ENCODE measurements at places on chromosomes 12 and 14.

GRCh38 chr12:120064054-120064940 is 52.3 kb downstream of the RAB35 start:
- H3K4me1 ChIP-seq: no peaks in the 10 kb centered on the region
- H3K27ac ChIP-seq: peak overlapping the region; percentile 42

GRCh38 chr12:105580821-105581352 is 250.4 kb downstream of the C12orf75 start:
- no peak for DNase-seq
- no peak overlapping the region for H3K4me3 ChIP-seq
- no peak overlapping the region for H3K27ac ChIP-seq
- H3K4me1 ChIP-seq: no peaks in the 10 kb centered on the region
- no peaks in the 10 kb centered on the region for H3K27me3 ChIP-seq
- H3K36me3 ChIP-seq: no peaks in the 10 kb centered on the region

DNA sequence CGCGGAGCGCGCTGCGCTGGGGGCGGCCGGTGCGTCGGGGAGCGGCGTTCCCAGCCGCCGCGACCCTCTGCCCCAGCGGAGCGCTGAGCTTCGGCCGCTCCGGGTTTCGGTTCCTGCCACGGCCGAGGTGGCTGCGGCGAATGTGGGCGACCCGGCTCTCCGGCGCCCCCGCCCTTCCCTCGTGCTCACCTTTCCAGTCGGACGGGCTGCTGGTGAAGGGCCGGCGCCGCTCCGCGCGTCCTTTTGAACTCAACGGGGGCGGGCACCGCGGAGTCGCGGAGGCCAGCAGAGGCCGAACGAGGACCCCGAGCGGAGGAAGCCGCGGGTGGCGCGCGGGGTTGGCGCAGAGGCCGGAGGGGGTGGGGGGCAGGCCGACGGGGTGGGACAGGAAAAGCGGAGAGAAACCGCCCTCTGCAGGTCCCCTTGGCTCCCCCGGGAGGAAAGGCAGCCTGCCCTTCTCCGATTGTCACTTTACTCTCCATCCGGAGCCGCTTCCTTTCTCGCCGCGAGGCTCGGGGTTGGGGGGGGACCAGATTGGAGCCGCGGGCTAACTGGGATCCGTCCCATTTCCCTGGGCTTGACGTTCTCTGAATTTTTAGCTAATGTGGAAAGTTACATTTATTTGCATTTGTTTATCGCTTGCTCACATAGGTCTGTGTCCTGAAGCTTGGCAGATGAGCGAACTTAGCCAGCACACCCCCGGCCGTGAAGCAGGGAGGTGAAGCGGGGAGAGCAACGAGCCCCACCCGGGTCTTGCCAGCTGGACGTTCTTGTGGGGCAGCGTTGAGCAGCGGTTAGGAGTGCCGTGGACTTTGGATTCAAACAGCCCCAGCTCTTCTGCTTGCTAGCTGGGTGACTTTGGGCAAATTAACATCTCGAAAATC is at the start of gene SMAGP:
Gene SMAGP, minus strand, starts transcription at position 349 of the 884 bp plus-strand sequence. CDS start 1,137 bp downstream, outside the sequence.
- DNase-seq: peak; percentile 44
- peaks cover 26% of the 10 kb centered on the region for H3K27me3 ChIP-seq
- peak within 1 kb of the TSS; percentile 64 for H3K27ac ChIP-seq

DNA sequence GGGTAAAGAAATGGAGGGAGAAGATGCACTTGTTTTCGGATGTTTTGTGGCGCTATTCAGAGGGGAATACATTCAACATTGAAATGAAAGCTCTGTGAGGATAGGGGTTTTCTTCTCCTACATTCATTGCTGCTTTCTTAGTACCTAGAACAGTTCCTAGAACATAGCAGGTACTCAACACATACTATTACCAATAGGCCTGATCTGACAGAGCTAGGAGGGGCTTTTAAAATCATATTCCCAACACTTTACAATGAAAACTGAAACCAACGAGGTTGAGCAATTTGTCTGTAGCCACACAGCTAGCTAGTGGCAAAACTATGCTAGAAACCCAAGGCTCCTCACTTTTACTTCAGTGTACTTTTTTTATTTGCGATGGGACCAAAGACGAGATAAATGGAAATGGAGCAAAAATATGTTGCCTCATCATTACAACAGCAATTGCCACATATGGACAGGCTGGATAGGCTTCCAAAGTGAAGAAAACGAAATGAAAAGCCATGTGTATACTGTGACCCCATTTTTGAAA is 23.1 kb upstream of the IL22 start:
- H3K27me3 ChIP-seq: no peaks in the 10 kb centered on the region
- no peak overlapping the region for H3K27ac ChIP-seq
- no peaks in the 10 kb centered on the region for H3K36me3 ChIP-seq
- no peak overlapping the region for H3K4me3 ChIP-seq

DNA sequence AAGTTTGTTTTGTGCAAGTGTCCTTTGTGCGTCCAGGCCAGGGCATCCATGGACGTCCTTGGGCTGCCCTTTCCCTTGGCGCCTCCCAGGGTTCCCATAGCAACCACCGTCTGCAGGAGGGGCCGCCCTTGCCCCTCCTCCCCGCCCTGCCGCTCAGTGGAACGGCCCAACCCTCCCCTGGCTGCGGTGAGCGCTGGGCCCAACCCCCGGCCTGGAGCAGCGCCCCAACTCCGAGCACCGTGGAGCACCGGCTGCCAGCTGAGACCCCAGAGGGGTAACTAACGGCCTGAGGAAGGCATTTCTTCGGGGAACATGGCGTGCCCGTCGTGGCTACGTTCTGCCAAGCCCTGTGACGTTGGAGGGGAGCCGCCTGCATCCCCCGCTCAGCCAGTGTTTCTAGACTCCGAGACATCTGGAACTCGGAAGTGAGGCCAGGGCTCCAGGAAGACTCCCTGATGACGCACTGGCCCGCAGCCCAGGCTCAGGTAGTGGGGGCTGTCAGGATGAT is 5.3 kb upstream of the ACACB start:
- peak overlapping the region; percentile 69 for H3K27ac ChIP-seq
- H3K27me3 ChIP-seq: no peaks in the 10 kb centered on the region
- H3K4me1 ChIP-seq: peaks cover 24% of the 10 kb centered on the region
- H3K4me3 ChIP-seq: peak overlapping the region; percentile 70

DNA sequence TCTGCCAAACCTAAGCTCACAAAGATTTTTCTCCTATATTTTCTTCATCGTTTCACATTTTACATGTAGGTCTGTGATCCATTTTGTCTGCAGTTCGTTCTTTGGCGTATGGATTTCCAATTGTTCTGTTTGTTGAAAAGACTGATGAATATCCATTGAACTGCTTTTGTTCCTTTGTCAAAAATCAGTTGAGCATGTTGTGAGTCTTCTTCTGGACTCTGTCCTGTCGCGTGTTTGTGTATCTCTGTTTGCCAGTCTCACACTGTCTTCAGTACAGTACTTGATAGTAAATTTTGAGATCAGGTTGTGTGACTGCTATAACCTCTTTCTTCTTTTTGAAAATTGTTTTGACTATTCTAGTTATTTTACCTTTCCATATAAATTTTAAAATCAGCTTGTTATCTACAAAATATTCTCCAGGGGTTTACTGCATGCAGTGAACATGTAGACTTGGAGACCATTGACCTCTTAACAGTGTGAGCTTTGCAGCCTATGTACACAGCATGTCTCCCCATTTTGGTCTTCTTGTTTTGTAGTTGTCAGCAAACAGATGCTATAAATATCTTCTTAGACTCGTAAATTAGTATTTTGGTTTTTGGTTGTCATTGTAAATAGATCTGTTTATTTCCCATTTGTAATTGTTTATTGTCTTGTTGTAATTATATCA is 94.0 kb upstream of the DYNC1H1 start:
- H3K27ac ChIP-seq: no peak overlapping the region
- peaks cover 39% of the 10 kb centered on the region for H3K4me1 ChIP-seq

DNA sequence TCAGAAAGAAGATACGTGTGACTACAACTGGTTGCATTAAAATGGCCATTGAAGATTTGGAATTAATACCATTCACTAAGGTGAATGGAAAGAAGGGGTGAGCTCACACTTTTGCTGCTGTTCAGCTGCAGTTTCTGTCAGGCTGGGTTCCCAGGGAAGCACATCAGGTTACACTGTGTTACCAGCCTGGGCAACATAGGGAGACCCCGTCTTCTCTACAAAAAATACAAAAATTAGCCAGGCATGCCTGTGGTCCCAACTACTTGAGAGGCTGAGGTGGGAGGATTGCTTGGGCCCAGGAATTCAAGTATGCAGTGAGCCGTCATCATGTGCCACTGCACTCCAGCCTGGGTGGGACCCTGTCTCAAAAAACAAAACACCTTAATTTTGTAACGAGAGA is 12.9 kb upstream of the ZCCHC8 start:
- no peak overlapping the region for H3K4me3 ChIP-seq
- H3K27me3 ChIP-seq: no peaks in the 10 kb centered on the region
- no peak for DNase-seq

DNA sequence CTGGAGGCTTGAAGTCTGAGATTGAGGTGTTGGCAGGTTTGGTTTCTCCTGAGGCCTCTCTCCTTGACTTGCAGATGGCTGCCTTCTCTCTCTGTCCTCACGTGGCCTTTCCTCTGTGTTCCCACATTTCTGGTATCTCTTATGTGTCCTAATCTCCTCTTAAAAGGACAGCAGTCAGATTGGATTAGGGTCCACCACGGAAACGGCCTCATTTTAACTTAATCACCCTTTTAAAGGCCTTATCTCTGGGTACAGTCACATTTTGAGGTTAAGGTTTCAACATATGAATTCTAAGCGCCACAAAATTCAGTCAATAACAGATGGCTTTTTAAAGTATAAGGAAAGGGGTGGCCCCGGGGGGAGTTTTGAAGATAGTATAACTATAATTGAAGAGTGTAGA is 33.5 kb downstream of the UNC79 start:
- no peak overlapping the region for H3K4me3 ChIP-seq
- DNase-seq: no peak
- H3K27me3 ChIP-seq: peaks cover 11% of the 10 kb centered on the region

GRCh38 chr14:51441001-51441400 is 201.0 kb downstream of the TMX1 start:
- H3K4me3 ChIP-seq: no peak overlapping the region
- H3K4me1 ChIP-seq: no peaks in the 10 kb centered on the region
- H3K27me3 ChIP-seq: peaks cover 5% of the 10 kb centered on the region
- no peaks in the 10 kb centered on the region for H3K36me3 ChIP-seq

- peaks cover 40% of the 10 kb centered on the region for H3K4me1 ChIP-seq
- H3K27me3 ChIP-seq: no peaks in the 10 kb centered on the region
- H3K4me3 ChIP-seq: peak overlapping the region; percentile 92
Measured at GRCh38 chr12:122226366-122227125, 694 bp upstream of the DIABLO start.

GRCh38 chr14:63800651-63801375 is 52.0 kb upstream of the SYNE2 start:
- H3K27ac ChIP-seq: no peak overlapping the region
- DNase-seq: no peak
- peaks cover 1% of the 10 kb centered on the region for H3K27me3 ChIP-seq
- H3K4me1 ChIP-seq: peaks cover 12% of the 10 kb centered on the region

GRCh38 chr12:12207746-12208145 is 59.1 kb downstream of the LRP6 start:
- H3K36me3 ChIP-seq: no peaks in the 10 kb centered on the region
- no peak for DNase-seq
- no peak overlapping the region for H3K4me3 ChIP-seq

DNA sequence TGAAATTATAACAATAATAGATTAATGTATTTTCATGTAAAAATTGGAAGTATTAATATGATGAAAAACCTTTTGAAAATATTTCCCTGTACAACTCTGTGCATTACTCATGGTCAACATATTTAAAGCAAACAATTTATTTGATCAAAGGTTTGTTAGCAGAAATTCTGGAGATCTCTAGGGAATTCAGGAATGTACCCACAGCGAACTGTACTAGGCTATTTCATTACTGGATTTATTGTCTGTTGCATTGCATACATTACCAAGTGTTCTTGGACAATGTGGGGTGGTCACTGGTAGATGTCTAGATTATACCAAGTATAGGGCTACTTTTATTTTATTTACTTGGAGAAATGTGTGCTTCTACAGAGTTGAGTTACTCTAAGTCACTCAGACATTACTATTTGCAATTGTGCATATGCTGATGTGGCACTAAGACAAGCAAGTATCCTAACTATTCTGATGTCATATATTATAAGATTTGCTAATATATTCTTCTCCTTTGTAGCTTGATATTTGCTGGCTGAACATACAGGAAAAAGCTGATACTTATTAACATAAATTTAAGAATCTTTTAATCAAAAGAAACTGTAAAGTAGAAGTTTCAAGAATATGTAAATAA is 323.3 kb downstream of the CCER1 start:
- H3K36me3 ChIP-seq: no peaks in the 10 kb centered on the region
- no peaks in the 10 kb centered on the region for H3K4me1 ChIP-seq
- no peak overlapping the region for H3K4me3 ChIP-seq
- DNase-seq: no peak
- no peak overlapping the region for H3K27ac ChIP-seq

GRCh38 chr14:73741876-73742519 is 27.8 kb upstream of the PNMA1 start:
- H3K27me3 ChIP-seq: no peaks in the 10 kb centered on the region
- peak; percentile 58 for DNase-seq
- peaks cover 26% of the 10 kb centered on the region for H3K36me3 ChIP-seq
- peak overlapping the region; percentile 90 for H3K27ac ChIP-seq
- peak overlapping the region; percentile 82 for H3K4me3 ChIP-seq

GRCh38 chr14:101480022-101480746 is 81.1 kb upstream of the DIO3 start:
- H3K27me3 ChIP-seq: peaks cover 25% of the 10 kb centered on the region
- H3K36me3 ChIP-seq: no peaks in the 10 kb centered on the region
- no peaks in the 10 kb centered on the region for H3K4me1 ChIP-seq

DNA sequence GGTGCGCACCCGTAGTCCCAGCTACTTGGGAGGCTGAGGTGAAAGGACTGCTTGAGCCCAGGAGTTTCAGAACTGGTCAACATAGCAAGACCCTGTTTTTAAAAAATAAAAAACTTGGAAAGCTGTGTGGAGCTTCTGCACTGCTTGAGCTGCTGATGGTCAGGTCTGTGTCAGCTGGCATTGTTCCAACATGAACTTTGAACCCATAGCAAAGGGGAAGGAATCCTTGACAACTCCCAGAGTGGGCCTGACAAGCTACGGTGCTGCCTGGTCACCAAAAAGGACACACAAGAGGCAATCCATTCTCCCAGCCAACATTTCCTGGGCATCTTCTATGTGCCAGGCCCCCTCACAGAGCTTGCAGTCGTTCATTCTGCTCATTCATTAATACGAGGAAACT is 16.4 kb upstream of the LTBP2 start:
- peaks cover 10% of the 10 kb centered on the region for H3K27me3 ChIP-seq
- H3K4me3 ChIP-seq: no peak overlapping the region
- H3K36me3 ChIP-seq: no peaks in the 10 kb centered on the region
- DNase-seq: no peak

DNA sequence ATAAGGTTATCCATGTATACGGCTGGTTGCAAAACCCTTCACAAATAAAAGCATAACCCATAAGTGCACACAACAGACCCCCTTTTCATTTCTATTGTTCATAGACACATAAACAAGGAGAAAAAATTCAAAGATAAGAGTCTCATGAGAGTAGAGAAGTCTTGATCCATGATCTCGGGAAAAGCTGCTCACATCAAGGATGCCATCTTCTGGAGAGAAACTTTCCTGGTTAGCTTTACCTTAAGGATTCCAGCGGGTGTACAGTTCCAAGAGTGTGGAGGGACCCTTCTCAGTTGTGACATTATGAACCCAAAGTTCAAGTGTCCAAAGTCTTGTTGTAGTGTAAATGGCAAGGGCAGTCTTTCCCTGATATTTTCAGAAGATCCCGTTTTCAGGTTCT is 144.5 kb downstream of the LLPH start:
- no peaks in the 10 kb centered on the region for H3K36me3 ChIP-seq
- no peak overlapping the region for H3K4me3 ChIP-seq
- H3K27ac ChIP-seq: no peak overlapping the region
- no peaks in the 10 kb centered on the region for H3K4me1 ChIP-seq
